GM18507 (cell line): ENCODE measurements at places on chromosomes 5 and 9.
A peak's percentile ranks its signal among the peaks of the same experiment; 100 is the strongest.

GRCh38 chr9:26904070-26904469 lies 11.5 kb upstream of the CAAP1 start:
- no peak for DNase-seq

GRCh38 chr5:158648631-158649030 lies 451.1 kb downstream of the EBF1 start:
- no peak for DNase-seq

- DNase-seq = no peak
Measured at GRCh38 chr9:128999581-129000206, 28.4 kb downstream of the SH3GLB2 start.

GRCh38 chr9:84871983-84872382 lies 202.5 kb downstream of the NTRK2 start:
- DNase-seq = no peak

DNA sequence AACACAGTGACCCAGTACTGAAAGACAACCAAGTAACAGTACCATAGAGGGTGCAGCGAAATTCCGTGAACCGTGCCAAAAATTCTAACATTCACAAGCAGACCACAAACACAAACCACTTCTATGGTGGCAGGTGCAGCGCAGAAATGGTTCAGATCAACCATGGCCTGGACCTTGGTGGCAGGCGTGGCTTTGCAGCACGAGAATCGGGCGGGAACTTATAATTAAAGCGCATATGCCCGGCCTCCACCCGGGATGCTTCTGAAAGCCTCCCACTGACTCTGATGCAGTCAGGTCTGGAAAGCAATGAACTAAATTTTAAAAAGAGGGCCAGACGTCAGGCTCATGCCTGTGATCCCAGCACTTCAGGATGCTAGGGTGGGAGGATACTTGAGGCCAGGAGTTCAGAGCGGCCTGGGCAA lies 68.0 kb upstream of the TBC1D9B start:
- no peak for DNase-seq

DNA sequence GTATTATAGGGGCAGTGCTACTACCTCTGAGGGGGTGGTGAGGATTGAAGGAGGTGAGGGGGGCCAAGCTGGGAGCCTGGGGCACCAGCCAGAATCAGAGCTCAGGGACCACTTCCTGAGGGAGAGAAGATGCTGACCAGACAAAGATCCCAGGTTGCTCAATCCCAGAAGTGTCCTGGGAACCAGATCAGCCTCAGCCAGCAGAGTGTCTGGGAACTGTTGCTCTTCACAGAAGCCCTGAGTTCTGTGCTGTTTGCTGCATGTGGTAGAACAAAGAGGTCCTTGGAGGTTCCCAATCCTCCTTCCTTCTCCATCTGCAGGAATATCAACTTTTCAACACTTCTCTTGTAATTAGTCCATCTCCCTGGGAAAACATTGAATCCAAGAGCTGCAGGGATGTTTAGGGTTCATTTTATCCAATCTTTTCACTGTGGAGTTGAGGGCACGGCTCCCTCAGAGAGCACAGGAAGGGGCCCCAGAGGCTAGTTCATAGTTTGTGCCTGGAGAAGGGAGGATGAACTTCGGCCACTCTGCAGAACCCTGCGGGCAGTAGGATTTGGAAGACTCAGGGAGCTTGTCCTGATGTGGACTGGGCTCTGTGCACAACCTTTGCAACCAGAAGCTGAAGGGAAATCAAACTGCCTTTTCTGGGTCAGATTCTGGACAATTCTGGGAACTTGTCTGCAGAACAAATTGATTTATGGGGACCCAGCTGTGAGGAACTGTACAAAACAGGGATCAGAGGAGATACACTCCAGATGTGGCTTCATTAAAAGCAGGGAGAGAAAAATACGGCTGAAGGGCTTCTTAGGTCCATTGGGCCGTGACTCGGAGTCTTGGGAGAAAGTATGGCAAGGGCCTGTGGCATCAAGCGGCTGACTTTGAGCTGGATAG lies 57.1 kb downstream of the GALNT12 start:
- no peak for DNase-seq

GRCh38 chr5:170338933-170339779 lies 41.6 kb upstream of the LCP2 start:
- peak; percentile 62 for DNase-seq

DNA sequence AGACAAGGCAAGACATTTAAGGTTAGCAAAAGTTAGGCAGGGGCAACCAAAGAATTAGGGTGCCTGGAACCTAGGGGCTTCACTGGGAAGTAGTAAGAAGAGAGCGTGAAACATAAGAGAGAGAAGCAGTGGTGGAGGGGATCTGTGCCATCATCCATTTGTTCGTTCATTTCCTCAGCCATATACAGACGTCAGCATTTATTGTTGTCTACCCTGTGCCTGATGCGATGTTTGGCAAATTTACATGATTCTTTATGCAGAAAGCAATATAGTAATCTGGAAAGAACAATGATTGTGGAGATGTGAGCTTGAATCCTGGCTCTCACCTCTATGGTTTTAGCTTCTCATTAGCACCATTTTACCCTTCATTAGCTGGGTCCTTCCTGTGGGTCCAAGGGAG lies 477.5 kb upstream of the MPDZ start:
- no peak for DNase-seq

GRCh38 chr5:51881901-51882300 lies 498.7 kb downstream of the ISL1 start:
- no peak for DNase-seq

DNA sequence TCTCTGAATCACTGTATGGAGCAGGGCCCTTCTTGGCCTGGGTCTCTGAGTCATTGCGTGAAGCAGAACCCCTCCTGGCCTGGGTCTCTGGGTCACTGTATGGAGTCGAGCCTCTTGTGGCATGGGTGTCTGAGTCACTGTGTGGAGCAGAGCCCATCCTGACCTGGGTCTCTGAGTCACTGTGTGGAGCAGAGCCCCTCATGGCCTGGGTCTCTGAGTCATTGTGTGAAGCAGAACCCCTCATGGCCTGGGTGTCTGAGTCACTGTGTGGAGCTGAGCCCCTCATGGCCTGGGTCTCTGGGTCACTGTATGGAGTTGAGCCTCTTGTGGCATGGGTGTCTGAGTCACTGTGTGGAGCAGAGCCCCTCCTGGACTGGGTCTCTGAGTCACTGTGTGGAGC lies 94.0 kb upstream of the RAPGEF1 start:
- no peak for DNase-seq

- no peak for DNase-seq
Measured at GRCh38 chr5:52740007-52740406, 47.7 kb upstream of the ITGA1 start.

DNA sequence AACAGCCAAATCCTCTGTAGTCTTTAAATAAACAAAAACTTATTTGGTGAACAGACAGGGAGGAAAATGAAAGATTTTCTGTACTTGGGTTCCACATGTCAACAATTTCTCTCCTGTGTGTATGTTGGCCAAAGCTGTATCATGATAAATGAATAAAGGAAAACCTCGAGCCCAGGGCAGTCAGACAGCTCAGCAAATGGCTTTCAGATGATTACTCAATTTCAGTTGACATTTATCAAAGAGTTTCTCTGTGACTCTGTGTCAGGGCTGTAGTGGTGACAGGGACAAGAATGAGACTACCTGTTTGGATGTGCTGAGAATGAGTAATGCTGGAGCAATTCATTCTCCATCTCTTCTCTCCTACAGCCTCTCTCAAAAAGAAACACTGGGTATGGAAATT lies 45.7 kb upstream of the PTGS1 start:
- DNase-seq = no peak

DNA sequence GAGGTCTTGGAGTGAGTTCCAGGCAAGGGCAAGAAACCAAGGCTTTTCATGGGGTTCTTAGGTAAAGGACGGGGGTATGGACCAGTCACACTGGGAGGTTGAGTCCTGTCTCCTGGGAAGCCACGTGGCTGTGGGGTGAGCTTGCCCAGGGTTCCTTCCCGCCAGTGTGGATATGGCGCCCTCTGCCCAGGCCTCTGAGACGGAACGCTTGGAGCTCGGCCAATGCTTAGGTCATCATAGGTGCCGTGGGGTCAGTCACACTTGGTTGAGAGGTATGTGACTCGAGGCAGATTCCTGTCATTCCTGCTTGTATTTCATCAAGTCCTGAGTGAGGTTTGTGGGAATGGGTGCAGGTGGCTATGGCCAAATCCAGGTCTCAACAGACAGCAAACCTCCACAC lies 46.2 kb downstream of the TENT4A start:
- no peak for DNase-seq

DNA sequence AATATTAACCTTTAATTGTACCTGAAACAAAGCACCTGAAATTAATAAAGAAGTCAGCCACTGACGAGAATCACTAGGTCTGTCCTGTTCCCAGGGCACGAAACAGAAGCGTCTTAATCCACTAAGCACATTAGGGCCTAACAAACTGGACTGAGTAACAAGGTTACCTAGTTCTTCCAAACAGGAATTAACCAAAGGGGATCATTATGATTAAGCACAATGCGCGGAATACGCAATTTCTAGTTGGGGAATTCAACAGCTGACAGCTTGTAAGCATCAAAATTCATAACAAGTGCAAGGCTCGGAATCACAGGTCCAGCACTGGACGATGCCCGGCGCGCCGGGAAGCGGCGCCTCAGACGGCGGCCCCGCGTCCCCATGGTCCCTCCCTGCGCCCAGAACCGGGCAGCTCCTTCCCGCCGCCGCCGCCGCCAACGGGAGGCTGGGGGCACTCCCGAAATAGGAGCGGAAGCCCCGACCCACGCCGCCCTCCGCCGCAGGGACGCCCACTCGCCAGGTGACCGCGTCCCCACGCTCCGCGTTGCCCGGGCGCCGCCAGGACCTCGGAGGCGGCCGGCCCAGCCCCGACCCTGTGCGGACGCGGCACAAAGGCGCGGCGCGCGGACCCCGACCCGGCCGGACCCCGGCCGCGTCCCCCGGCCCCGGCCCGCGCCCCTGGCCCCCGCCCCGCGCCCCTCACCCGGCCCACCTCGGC lies 898 bp downstream of the CAMSAP1 start:
- no peak for DNase-seq

DNA sequence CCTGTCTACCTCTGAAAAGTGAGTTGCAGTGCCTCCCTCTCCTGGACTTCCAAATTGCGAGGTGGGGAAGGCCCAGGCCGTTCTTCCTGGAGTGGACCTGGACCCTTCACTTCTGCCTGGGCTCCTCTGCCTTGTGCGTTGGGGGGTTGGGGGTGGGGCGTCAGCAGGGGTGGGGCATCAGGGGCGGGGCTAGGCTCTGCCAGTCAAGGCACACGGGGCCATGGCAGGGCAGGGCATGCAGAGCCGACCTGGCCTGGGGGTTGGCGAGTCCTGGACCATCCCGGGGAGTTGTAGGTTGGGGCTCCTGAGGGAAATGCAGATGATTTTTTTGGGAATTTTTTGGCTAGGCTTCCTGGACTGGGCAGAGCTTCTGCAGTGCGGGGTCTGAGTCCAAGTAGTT lies 87.1 kb downstream of the EHMT1 start:
- no peak for DNase-seq

GRCh38 chr5:151550146-151550545 lies 41.0 kb downstream of the FAT2 start:
- DNase-seq = no peak

DNA sequence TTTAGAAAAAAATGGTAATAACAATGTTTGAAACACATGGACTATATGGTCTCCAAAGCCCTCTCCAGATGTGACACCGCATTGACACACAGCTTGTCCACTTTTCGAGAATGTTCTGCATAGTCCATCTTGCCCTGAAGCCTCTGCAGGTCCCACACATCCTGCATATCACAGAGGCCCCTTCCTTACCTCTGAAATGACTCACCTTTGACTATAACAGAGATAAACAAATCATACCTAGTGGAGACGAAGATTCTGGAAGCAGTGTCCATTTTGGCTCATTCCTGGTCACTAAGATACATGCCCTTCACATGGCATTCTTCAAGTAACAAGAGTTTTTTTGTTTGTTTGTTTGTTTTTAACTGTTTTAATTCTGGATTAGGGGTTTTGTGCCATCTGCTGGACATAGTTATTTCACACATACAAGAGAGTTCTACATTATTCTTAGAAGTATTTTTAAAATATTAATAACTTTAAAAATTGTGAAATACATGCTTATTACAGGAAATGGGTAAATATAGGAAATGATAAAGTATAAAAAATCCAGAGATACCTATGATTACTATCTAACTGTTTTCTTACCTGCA lies 5.1 kb downstream of the ARL14EPL start:
- DNase-seq = no peak

DNA sequence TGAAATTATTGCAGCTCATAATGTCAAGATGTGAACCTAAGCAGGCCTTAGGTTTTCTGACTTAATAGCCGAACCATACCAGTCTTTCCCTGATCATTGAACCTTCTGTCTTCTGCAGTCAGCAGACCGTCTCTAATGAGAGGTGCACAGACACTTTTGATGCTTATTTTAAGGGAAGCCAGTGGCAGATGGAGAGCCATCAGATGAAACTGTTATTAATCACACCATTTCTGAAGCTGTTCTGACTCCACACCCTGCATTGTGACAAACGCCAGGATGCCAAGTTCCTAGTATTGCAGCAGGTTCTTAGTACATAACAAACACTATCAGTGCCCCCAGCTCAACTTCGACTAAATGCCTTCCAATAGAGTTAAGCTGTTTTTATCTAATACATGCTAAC lies 43.0 kb downstream of the PIK3R1 start:
- no peak for DNase-seq

GRCh38 chr5:107519900-107520354 lies 150.8 kb downstream of the EFNA5 start:
- no peak for DNase-seq

DNA sequence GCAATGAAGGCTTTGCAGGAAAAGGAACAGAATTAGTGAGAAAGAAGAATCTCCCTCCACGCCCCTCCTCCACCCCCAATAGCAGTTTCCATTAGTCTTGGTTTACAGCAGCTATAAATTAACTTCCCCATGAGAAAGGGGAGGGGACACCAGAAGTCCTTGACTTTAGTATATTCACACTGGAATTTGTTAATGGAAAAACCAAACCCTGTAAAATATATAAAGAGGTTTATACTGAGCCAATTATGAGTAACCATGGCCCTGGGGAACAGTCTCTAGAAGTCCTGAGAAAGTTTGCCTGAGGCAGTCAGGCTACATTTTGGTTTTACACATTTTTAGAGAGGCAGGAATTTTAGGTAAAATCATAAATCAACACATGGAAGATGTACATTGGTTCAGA lies 88.5 kb downstream of the ALDH1A1 start:
- no peak for DNase-seq

DNA sequence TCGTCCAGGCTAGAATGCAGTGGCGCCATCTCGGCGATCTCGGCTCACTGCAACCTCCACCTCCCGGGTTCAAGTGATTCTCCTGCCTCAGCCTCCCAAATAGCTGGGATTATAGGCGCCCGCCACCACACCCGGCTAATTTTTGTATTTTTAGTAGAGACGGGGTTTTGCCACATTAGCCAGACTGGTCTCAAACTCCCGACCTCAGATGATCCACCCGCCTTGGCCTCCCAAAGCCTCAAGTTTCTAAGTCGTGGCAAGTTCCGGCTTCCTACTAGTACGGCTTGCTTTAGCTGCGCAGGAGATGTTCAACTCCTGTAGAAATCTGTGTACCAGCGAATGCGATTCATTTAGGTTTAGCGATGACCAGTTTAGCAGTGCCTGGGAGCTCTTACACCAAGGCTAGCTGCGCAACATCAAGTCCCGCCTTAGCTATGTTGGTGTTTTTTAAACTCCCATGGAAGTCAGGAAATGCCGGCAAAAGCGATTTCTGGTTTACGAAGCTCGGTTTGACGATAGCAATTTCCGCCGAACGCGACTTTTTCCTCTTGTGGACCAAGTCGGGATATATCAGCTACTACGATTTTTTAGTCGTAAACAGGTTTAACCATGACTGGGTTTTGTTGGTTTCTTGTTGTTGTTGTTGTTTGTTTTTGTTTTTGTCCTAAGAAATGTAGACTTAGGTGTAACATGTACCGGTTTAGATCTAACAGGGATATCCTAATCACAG lies 46.4 kb downstream of the ANXA2R start:
- DNase-seq = no peak

GRCh38 chr5:127938746-127939145 lies 144.8 kb upstream of the SLC12A2 start:
- DNase-seq = no peak
